ENCODE measurements at places on chromosomes 16 and 17.
A peak's percentile ranks its signal among the peaks of the same experiment; 100 is the strongest.

DNA sequence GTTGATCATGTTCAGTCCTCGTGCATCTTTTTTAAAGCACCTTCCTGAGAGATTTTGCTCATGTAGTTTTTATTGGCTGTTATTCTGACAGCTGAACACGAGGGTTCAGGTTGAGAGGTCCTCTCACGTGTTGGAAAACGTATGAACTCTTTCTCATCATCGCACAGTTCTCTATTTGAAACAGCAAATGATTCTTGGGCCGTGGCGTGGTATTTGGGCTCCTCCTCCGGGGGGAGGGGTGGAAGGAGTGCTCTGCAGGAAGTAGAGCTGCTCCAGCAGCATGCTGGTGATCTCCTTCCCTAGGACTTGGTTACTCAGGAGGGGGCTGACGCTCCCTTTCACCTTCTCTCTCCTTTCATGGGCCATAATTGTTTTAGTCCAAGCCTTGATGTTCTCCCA is 70.4 kb downstream of the KSR1 start:
- DNase-seq, result peak; percentile 88
- H3K4me1 ChIP-seq, result peaks cover 81% of the 10 kb centered on the region
- H3K27me3 ChIP-seq, result no peaks in the 10 kb centered on the region
- peak overlapping the region; percentile 76 for H3K4me3 ChIP-seq

GRCh38 chr17:77437017-77437416 is 296.2 kb downstream of the SEC14L1 start:
- peak overlapping the region; percentile 21 for H3K27ac ChIP-seq
- peaks cover 10% of the 10 kb centered on the region for H3K36me3 ChIP-seq
- no peak for DNase-seq
- H3K27me3 ChIP-seq, result no peaks in the 10 kb centered on the region
- peaks cover 87% of the 10 kb centered on the region for H3K4me1 ChIP-seq
- H3K4me3 ChIP-seq, result peak overlapping the region; percentile 84

DNA sequence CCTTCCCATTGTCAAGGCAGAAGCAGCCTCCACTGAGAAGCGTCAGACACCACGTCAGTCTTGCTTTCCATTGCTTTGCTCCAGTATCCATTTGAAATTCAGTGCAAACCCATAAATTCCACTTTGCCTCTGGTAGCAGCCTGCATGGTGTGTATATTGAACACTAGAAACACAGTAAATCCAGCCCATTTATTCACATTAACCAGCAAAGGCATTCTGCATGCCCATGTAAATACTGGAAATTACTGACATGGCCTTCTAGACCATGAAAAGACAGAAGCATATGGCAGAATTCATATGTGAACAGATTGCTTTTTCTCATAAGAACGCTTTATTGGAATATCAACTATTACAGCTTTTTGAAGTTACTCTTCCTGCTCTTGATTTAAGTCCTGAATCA is 595.0 kb downstream of the WWOX start:
- H3K36me3 ChIP-seq, result no peaks in the 10 kb centered on the region
- H3K27me3 ChIP-seq, result no peaks in the 10 kb centered on the region
- no peak overlapping the region for H3K4me3 ChIP-seq
- H3K4me1 ChIP-seq, result no peaks in the 10 kb centered on the region
- no peak overlapping the region for H3K27ac ChIP-seq

DNA sequence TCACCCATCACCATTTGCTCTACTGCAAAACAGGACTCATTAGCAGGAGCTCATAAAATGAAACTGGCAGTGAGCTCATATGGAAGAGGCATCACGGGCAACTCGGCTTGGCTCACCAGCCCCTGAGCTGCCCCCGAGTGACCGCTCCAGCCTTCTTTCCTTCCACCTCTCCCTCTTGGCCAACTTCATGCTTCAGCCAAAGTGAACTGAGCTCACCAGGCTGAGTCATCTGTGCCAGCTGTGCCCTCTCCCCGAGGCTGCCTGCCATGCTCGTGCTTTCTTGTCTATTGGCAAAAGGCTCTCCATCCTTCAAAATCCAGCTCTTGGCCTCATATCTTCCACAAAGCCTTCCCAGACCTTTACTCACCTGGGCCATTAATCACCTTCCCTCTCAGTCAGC is 391.4 kb downstream of the WWOX start:
- no peaks in the 10 kb centered on the region for H3K36me3 ChIP-seq
- H3K4me1 ChIP-seq, result no peaks in the 10 kb centered on the region
- no peak for DNase-seq
- no peak overlapping the region for H3K4me3 ChIP-seq

DNA sequence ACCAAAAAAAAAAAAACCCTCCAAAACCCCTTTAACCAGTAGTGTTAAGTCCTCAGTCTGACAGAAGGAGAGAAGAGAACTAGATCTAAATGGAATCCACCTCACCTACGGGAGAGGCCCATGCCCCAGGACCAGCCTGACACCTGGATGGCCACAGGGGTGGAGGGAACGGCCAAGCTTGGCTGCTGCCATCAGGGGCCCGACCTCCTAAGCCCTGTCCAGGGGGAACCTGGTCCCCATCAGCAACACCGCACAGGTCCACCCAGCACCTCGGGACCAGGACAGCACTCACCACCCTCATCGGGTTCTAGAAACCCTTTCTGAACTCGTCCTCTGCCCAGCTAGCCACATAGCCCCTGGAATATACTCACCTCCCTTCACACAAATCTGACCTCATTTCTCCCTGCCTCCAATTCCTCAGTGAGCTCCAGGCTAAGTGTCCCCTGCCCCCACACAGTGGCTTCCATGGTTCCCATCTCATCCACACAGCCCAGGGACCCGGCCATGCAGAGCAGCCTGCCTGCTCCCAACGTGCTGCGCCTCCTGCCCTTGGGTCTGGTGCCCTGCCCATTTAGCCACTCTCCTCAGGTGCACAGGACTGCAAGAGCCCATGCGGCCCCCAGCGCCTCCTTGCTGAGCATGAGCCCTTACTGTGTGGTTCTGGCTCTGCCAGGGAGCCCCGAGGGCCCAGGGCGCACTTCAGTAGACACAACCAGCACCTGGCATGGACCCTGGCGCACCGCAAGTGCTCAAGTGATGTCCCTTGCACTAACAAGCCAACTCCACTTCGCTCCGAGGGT is 18.3 kb upstream of the CYTH1 start:
- no peak overlapping the region for H3K4me3 ChIP-seq
- peaks cover 74% of the 10 kb centered on the region for H3K36me3 ChIP-seq
- no peaks in the 10 kb centered on the region for H3K27me3 ChIP-seq

DNA sequence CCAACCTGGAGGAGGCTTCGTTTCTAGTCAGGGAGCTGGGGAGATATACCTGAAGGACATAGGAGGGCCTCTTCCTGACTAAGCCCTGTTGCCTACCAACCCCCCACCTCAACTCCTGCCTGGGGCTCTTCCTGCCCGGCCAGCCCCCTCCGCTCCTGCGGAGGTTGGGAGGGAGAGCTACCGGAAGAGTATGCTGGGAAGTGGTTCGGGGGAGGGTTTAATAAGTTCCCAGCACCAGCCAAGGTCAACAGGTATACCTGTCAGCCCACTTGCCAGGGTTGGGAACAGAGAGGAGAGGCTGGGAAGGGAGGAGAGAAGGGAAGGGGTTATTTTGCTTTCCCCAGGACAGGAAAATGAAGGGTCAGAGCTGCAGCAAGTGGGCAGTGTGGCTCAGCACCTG is 4.7 kb downstream of the PPP1R1B start:
- no peak overlapping the region for H3K4me3 ChIP-seq
- H3K36me3 ChIP-seq, result no peaks in the 10 kb centered on the region
- no peak overlapping the region for H3K27ac ChIP-seq
- DNase-seq, result no peak

DNA sequence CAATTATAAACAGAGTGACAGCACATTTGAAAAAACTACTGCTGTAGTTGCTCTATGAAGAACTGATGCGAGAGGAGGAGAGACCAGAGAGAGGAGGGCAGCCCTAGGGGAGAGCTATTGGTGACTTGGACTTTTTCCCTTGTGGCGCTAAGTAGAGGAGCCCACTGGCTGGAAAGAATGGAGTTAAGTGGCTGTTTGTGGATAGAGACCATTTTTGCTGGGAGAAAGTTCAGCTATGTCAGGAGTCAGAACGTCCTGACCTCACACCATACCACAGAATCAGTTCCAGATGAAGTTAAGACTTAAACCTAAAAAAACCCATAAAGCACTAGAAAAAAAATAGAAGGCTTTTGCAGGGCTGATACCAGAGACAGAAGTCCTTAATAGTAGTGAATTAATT is 2.0 kb downstream of the POLR2A start:
- H3K27ac ChIP-seq, result peak overlapping the region; percentile 51
- peaks cover 59% of the 10 kb centered on the region for H3K4me1 ChIP-seq
- H3K27me3 ChIP-seq, result no peaks in the 10 kb centered on the region
- H3K36me3 ChIP-seq, result peaks cover 37% of the 10 kb centered on the region

DNA sequence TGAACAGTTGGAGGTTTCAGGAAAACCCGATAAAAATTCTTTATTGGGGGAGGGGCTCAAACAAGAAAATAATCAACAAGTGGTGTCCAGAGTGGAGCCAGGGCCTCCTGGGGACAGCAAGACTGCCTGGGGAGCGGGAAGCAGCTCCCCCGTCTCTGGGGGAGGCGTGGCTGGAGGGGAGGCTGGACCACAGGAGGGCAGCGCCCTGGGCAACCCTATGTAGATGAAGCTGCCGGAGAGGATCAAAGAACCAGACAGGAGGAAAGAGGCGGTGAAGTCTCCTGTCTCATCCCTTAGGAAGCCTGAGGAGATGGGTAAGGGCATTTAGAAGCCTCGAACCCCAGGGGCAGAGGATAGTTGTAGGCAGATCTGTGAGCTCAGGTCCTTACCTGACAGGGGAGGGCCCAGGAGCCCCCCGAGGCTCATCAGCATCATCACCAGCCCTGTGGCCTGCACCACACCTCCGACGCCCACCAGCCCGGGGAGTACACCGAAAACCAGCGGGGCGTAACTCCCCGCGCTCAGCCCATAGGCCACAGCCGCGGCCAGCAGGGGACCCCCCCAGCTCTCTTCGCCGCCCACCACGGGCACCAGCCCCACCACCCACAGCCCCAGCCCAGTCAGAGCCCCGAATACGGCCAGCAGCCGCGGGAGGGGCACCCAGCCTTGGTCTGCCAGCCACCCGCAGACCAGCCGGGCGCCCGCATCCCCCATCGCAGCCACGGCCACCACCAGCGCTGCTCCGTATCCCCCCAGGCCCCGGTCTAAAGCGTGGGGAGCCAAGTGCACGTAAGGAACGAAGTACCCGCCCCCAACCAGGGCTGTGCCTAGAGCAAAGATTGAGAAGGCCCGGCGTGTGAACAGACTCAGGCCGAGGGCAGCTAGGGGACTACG is 2.0 kb downstream of the SLC16A11 start:
- H3K4me3 ChIP-seq, result peak overlapping the region; percentile 69
- peaks cover 30% of the 10 kb centered on the region for H3K4me1 ChIP-seq
- peaks cover 5% of the 10 kb centered on the region for H3K36me3 ChIP-seq

GRCh38 chr17:32458371-32458770 is 14.1 kb downstream of the PSMD11 start:
- H3K36me3 ChIP-seq, result peaks cover 79% of the 10 kb centered on the region
- no peaks in the 10 kb centered on the region for H3K27me3 ChIP-seq

DNA sequence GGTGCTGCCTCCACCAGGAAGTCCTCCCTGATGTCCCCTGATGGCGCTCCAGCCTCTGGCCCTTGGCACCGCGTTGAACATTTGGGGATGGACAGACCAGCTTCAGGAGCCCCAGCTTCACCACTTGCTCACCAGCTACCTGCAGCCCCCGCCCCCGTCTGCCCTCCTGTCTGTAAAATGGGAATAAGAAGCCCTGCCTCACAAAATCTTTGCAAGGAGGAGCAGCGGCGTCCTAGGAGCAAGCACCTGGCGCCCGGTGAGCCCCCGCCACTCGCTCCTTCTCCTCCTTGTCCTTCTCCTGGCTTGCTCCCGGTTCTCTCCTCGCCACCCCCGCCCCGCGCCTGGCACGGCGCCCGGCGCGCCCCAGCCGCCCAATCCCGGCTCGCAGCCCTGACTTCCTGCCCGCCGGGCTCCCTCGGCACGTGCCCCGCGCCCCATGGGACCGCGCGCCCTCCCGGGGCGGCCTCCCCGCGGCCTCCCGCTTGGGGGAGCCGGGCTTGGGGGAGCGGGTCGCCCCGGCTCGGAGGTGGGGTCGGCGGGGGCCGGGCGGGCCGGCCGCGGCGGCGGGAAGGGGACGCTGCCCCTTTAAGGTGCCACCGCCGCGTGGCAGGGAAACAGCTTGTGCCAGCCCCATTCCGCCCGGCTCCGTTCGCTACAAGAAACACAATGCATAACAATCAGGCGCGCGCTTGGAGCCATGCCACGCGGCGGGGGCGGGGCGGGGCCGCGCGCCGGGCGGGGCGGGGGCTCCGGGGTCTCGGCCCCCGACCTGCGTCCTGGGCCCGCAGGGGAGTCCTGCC is 9.1 kb upstream of the PPP1R1B start:
- peaks cover 7% of the 10 kb centered on the region for H3K4me1 ChIP-seq
- H3K4me3 ChIP-seq, result peak overlapping the region; percentile 73
- H3K27me3 ChIP-seq, result peaks cover 59% of the 10 kb centered on the region
- no peaks in the 10 kb centered on the region for H3K36me3 ChIP-seq

- DNase-seq, result peak; percentile 88
- peaks cover 71% of the 10 kb centered on the region for H3K36me3 ChIP-seq
- H3K4me1 ChIP-seq, result peaks cover 62% of the 10 kb centered on the region
- H3K27me3 ChIP-seq, result no peaks in the 10 kb centered on the region
- peak overlapping the region; percentile 80 for H3K4me3 ChIP-seq
Observed at GRCh38 chr16:57042157-57043111, 49.9 kb upstream of the CPNE2 start.

GRCh38 chr16:11087691-11088073 is 143.3 kb downstream of the CLEC16A start:
- H3K4me3 ChIP-seq, result no peak overlapping the region
- H3K4me1 ChIP-seq, result peaks cover 66% of the 10 kb centered on the region
- DNase-seq, result no peak
- H3K27me3 ChIP-seq, result no peaks in the 10 kb centered on the region
- H3K27ac ChIP-seq, result peak overlapping the region; percentile 80
- H3K36me3 ChIP-seq, result peaks cover 34% of the 10 kb centered on the region

GRCh38 chr16:89398924-89399323 is 91.4 kb downstream of the ANKRD11 start:
- no peaks in the 10 kb centered on the region for H3K27me3 ChIP-seq
- peaks cover 31% of the 10 kb centered on the region for H3K4me1 ChIP-seq
- DNase-seq, result no peak
- H3K27ac ChIP-seq, result peak overlapping the region; percentile 37
- H3K4me3 ChIP-seq, result no peak overlapping the region
- H3K36me3 ChIP-seq, result peaks cover 14% of the 10 kb centered on the region

- H3K4me3 ChIP-seq, result no peak overlapping the region
- peaks cover 6% of the 10 kb centered on the region for H3K27me3 ChIP-seq
- H3K36me3 ChIP-seq, result no peaks in the 10 kb centered on the region
- H3K27ac ChIP-seq, result no peak overlapping the region
Observed at GRCh38 chr16:24288516-24288915, 32.4 kb downstream of the CACNG3 start.

DNA sequence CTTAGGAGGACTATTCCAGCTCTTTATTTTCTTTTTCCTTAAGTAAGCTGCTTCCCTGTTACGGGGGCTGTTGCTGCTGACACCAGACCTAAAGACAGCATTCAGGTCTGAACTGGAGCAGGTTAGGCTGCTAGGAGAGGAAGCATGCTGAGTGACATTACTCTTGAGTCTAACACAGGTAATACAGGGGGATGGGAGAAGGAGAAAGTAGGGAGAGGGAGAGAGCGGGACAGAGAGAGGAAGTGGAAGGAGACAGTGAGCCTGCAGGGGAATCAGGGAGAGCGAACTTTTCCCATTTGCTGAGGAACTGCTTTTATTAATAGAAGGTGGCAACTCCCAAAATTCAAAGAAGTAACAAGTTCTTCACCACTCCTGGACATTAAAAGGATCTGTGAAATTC is 130.9 kb downstream of the PARN start:
- H3K4me1 ChIP-seq, result peaks cover 7% of the 10 kb centered on the region
- no peak for DNase-seq

- no peak for DNase-seq
- H3K27ac ChIP-seq, result no peak overlapping the region
- H3K4me3 ChIP-seq, result no peak overlapping the region
Observed at GRCh38 chr16:19599968-19600716, 44.6 kb downstream of the VPS35L start.
